ENCODE measurements at places on chromosomes 16 and 17.

DNA sequence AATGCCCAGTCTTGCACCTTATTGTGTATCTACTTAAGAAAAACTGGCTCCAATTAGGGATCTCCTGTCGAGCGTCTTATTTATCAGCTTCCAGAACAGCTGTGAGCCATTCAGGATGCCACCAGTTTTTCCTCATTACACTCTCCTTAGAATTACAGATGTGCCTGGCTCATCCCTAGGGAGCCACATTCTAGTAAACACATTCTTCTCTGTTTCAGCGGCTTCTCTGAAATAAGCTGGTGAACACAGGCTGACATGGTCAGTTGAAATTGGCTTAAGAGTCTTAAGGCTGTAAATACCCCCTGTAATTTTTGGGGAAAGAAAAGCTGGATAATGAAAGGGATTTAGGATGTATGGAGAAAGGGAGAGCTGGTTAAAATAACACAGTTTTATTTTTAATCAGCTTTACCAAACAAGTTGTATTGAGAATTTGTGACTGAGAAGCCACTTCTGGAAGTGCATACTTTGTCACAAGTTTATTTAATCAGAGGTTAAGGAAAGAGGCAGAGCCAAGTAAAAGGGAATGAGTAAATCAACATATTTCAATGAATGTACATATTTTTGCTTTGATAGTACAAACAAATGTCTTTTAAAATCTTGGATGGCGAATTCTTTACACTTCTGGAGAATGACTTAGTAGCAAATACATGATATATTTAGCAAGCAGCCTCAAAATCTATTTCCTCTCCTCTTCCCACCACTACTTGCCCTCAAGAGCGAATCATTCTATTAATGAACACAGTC is 562.0 kb upstream of the GOT2 start:
- DNase-seq, result no peak

GRCh38 chr17:18246880-18247612 is 11.5 kb downstream of the FLII start:
- DNase-seq, result peak; percentile 67

- no peak for DNase-seq
These were observed 65.6 kb upstream of the HS3ST4 start for GRCh38 chr16:25626172-25626571.

GRCh38 chr16:89026121-89026612 is 49.2 kb upstream of the CBFA2T3 start:
- DNase-seq, result no peak

DNA sequence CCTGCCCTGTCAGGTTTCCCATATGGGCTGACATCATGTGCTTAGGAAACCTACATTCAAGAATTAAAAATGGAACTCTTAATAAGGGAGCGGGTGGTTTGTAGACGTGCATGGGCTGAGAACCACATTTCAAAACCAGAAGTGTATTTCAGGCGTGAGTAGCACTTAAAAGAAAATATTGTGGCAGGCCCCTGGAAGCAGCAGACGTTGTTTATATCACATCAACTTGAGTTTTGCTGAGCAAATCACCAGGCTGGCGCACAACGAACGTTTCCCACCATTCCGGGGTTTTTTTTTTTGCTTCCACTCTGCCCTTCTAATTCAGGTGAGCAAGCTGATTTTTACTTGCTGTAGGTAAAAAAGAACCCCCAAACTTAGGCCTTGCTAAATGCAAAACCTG is 220.2 kb downstream of the MRTFB start:
- DNase-seq, result no peak

DNA sequence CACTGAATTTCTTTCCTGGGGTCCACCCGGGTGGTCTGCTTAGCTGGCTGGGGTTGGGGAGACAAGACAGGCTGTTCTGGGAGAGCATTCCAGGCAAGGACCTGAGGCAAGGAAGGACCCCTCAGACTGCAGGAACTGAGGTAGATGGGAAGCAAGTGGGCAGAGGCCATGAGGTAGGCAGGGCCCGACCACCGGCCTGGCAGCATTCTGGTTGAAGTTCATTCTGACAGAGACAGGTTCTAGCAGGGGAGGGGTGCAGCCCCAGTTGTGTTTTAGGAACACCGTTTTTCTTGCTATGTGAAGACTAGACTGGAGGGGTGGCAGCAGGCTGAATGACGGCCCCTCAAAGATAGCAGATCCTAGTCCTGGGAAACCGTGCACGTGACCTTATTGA is 17.5 kb downstream of the B9D1 start:
- DNase-seq, result no peak

- DNase-seq, result no peak
These were observed 47.9 kb downstream of the UBE2G1 start for GRCh38 chr17:4318596-4318995.

DNA sequence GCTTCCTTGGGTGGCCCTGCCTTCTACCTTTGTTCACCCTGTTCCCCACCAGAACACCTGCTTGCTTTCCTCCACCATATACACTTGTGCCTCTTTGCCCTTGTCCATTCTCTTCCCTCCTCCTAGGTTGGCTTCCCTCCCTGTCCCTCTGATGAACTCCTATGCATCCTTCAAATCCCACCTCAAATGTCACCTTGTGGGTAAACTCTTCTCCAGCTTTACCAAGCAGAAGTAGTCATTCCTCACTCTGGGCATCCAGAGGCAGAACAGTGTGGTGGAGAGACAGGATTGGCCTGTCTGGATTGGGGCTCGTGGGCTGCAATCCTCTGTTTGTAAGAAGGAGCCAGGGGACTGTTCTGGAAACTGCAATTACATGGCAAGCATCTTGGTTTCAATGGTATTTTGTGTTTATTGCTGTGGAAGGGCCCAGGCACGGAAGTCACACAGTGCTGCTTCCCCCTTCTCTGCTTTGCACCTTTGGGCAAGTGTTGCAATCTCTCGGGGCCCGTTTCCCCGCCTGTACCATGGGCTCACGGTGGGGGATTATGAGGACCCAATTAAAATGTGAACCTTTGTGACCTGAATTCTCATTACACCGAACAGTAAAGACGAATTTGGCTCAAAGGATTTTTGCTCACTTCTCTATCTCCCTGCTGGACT is 21.9 kb upstream of the NXPH3 start:
- DNase-seq, result no peak

- no peak for DNase-seq
These were observed 587.1 kb downstream of the WWOX start for GRCh38 chr16:78686601-78687000.

DNA sequence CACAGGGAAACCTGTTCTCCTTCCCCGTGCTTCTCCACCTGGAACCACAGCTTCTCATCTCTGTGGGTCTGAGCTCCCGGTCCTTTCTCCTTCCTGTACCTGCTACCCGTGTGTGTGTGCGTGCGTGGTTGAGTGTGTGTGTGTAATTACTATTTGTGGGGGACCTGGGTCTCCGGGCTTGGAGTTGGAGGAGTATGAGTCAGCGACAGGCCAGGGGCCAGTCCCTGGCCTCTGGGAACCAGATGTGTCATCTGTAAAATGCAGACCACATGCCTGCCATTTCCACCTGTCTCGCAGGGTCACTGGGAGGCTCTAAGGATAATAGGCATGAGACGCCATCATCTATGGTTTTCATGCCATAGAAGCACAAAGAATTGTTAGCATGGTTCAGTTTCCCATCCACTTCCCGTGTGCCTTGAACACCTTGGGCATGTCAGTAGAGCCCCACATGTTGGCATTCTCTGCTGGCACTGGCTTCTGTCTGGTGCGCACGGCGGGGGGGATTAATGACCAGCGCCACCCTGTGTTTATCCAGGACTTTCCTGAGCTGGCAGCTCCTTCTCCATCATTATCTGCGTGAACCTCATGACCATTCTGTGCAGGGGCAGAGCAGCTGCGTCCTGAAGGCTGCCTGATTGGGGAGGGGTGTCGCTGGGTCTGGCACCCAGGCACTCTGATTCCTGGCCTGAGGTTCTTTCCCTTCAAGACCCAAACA is 1.5 kb downstream of the ZNF205 start:
- DNase-seq, result peak; percentile 13

DNA sequence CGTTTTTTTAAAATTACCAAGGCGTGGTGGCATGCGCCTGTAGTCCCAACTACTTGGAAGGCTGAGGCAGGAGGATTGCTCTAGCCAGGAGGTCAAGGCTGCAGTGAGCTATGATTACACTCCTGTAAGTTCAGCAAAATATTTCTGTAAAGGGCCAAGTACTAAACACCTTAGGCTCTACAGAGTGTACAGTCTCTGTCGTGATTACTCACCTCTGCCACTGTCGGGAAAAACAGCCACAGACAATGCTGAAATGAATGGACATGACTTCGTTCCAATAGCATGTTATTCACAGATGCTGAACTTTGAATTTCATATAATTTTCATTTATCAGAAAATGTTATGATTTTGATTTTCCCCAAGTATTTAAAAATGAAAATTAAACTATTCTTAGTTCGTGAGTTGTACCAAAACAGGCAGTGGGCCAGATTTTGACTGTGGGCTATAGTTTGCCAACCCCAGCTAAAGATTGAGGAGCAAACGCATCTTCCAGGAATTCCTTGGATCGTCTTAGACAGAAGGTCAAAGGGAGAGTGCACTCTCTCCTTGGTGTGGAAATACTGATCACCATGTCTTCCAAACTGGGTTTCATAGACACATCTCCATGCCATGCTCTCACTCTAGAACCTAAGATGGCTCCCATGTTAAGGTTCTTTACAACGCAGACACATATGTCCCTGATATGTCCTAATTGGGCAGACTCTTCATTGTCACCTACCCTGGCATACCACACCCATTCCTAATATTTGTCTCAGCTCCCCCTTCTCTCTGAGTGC is 89.5 kb downstream of the MARF1 start:
- no peak for DNase-seq

- no peak for DNase-seq
These were observed 9.9 kb downstream of the C17orf67 start for GRCh38 chr17:56823848-56824247.

GRCh38 chr17:17084317-17084835 is 42.1 kb downstream of the MPRIP start:
- DNase-seq, result no peak

DNA sequence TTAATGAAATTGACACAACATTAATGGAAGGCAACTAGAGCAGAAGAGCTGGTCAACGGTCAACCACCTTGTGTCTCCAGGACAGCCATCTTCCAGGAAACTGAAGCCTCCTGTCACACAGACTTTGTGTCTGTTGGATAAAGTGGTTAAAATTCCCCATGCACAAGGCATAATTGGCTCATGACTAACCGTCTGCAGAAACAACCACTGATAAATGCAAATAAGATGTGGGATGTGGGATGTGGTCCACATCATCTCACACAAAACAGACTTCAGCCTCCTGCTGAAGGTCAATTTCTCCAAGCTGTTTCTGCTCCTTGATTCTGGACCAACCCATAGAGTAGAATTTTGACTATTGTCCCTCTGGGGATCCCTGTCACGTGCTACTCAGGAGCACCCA is 26.9 kb upstream of the XYLT1 start:
- no peak for DNase-seq

- DNase-seq, result no peak
These were observed 48.8 kb downstream of the DNAH3 start for GRCh38 chr16:21101631-21102420.

GRCh38 chr17:57016764-57017116 is 38.8 kb downstream of the SCPEP1 start:
- DNase-seq, result no peak

DNA sequence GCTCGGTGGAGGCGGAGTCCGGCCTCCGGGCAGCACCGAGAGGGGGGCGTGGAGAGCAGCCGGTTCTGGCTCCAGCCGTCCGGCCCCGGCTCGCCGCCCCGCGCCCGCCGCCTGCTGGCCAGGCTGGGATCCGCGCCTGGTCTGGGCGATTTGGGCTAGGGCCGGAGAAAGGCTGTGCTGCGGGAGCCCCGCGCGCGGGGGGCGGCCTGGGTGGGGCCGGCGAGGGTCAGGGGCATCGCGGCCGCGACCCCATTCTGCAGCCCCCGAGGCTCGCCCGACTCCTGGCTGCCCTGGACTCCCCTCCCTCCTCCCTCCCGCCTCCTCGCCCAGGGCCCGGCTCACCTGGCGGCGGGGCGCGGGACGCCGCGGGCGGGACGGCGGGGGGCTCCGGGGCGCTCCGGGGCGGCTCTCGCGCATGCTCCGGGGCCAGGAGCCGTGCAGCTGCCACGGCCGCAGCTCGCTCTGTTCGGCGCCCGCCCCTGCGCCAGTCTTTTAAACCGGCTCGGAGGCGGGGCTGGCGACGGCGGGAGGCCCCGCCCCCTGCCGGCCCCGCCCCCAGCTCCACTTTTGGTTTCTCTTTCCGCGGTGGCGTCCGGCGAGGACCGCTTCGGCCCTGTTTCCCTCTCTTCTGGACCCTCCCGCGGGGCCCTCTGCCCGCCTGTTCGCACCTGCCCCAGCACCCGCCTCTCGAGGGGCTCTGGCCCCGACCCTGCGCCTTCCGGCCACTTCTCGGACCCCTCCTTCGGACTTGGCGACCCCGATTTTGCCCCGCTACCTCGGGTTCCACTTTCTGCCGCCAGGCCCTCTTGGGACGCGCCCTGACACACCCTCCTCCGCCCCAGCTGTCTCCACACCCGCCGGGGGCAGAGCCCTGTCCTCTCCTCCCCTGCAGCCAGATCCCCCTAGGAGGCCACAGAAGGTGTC is at the start of gene SOCS1:
Gene SOCS1 (minus strand): TSS at position 468 of the 924 bp plus-strand sequence. CDS start 726 bp downstream, outside the sequence.
- DNase-seq, result peak; percentile 83

- DNase-seq, result no peak
These were observed 15.8 kb downstream of the GPR142 start for GRCh38 chr17:74383141-74383540.

DNA sequence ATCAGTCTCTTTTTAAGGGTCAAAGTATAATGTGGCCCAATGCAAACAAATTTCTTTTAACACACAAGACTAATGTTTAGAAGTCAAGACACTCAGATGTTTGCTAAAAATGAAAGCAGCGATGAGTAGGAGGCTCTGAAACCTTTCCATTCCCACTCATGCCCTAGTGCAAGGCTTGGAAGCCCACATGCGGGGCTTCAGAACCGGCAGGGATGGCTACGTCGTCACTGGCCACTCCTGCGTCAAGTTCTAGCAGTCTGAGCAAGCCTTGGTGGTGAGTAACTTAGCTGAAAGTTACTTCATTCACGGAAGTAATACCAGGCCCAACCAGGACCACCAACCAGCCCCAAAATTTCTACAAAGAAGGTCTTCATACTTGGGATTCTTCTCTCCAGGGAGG is 14.8 kb upstream of the TMED6 start:
- no peak for DNase-seq

DNA sequence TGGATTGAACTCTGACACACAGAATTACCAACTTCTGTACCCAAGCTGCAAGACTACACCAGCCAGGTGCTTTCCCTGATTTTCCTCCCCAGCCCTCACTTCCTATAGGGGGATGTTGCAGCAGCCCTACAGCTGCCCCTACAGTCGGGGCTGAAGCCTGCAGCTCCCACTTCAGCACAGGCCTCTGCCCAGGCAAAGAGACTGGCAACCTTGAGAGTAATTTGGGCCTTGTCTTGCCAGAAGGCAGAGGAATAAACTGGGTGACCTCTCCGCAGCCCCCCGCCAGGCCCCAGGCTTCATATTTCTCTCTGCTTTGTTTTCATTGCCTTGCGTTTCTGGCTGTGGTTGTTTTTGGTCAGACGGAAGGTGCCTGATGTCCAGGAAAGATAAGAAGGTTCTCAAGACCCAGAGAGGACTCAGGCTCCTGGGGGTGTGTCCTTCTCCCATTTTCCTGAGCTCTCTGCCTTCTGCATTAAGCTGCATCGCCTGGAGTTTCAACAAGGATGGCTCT is 32.0 kb downstream of the SLC6A4 start:
- DNase-seq, result no peak

GRCh38 chr17:18129041-18129502 is 20.5 kb downstream of the MYO15A start:
- no peak for DNase-seq

GRCh38 chr17:80981929-80982425 is 9.7 kb upstream of the CHMP6 start:
- DNase-seq, result no peak
